ENCODE measurements at places on chromosomes 5 and 9.

DNA sequence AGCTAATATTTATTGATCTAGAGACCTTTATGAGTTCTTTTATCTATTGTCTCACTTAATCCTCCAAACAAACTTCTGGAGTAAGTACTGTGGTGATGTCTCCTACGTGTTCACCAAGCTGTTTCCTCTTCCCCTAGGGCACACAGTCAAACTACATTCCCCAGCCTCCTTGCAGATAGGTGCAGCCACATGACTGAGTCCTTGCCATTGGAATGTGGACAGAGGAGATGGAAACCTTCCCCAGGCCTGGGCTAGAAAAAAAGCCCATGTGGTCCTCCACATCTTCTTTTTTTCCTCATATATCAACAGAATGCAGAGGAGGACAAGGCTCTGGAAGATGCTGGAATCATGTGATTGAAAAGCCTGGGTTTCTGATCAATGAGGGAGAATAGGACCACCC, 88.0 kb downstream of the ANKRD55 start:
- DNase-seq, result peak; percentile 78

DNA sequence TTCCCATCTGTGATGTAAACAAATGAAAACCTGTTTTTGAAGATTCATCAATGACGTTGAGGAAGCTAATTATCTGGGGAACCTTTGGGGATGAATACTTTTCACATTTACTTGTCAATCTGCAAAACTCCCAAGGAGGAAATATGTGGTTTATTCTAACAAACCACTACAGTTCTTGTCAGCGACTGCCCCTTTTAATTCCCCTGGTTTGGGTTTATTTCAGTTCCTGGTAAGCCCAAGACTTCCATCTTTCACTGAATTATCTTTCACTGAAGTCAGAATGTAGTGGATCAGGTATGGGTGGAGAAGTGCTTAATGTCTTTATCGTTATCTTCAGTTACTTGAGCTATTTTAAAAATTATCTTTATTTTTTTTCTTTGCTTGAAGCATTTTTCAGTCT, 40.2 kb downstream of the TLR4 start:
- no peak for DNase-seq

- no peak for DNase-seq
These were observed 28.2 kb upstream of the NR4A3 start for GRCh38 chr9:99793528-99793927.

GRCh38 chr5:1332461-1333001, 12.4 kb downstream of the CLPTM1L start:
- peak; percentile 12 for DNase-seq

DNA sequence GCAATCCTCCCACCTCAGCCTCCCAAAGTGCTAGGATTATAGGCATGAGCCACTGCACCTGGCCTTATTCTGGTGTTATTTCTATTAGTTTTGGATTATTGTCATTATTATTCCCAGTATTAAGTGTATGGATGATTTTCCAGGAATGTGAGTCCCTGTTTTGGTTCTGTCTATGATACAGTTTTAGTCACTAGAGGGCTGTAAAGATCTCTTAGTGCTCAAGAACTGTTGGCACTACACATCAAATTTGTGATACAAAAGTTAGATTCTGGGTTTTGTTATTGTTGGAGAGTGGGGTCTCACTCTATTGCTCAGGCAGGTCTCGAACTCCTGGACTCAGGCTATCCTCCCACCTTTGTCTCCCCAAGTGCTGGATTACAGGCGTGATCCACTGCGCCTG, 12.1 kb downstream of the CCL28 start:
- DNase-seq, result no peak

DNA sequence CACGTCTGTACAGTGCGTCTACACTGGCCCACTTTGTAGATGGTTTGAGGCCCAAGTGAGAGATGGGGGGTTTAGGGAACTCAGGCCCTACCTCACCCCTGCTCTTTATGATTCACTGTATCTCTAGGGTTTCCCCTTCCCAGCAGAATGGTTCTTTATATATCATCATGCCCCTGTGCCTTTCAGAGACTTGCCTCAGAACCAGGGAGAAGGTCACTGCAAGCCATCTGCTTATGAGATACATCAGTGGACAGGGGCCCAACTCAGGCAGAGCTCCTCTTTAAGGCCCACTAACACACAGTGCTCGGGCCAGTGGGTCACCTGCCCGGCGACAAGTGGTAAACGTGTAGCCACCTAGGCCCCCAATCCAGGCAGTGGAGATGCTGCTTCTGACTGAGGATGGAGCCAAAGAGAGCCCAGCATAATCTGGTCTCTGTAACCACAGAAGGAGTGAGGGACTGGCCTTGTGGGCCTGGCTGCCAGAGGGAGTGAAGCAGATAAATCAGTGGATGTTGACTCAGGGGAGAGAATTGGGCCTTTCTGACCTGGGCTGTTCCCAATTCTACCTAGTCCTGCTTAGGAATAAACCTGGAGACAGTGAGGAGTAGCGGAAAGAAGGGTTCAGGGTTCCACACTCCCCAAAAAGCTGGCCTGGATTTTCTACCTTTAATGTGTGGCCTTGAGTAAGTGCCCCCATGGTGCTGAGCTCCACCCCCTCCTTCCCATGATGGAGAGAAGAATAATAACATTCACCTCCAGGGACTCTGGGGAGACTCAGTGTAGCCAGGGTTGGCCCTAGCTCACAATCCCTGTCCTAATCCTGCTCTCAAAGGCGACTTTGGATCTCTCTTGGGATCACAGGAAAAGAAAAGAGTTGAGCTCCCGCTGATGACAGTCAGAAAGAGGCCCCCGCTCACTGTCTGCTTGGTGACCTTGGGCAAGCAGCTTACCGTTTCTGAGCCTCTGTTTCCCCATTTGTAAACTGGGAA, 2.8 kb upstream of the DUSP1 start:
- DNase-seq, result peak; percentile 43

DNA sequence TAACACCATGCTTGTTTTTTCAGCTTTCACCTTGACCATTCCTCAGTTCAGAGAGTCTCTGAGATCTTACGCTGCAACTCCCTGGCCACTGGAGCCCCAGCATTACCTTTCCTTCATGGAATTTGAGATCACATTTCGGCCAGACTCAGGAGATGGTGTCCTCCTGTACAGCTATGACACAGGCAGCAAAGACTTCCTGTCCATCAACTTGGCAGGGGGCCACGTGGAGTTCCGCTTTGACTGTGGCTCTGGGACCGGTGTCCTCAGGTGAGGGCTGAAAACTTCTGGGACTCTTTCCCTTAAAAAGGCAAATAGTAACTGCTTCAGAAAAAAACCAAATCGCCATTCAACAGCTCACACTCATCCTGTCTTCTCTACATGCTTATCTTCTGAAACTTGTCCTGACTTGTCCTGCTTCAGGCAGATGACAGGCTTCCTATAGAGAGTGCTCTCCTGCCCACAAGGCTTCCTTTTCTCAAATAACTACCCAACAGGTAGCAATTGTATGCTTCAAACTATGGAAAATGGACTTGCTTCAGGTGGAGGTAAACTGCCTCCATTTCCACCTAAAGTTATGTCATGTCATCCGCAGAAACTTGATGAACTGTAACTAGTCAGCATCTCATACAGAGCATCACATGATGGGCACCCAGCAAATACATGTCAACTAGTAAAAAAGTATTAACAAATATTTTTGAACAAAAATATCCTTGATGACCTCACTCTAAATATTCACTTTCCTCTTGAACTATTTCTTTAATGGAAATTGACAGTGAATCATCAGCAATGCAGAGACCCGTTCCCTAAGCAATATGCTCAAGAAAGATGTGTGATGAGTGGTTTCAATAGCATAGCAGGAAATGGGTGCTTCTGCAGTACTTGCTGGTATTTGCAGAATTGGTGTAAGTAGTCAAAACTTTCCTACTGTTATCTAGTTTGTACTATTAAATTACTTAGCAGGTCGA, 129.2 kb downstream of the LIFR start:
- no peak for DNase-seq

DNA sequence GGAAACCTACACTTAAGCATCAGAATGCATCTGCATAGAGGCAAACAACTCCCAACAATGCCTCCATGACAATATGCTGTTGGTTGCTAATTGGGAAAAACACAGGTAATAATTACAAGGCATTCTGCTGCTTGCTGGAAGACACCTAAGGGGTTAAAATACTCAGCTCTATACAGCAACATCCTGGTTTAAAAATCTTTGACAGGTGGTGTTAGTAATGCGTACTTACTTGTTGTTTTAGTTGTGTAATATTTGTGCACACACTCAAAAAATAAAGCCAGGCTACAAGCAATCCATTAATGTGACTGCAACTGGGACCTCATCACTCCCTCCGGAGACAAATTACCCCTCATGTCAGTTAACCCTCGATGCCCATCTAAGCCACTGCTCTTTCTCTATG, 126.3 kb upstream of the ELL2 start:
- DNase-seq, result no peak

DNA sequence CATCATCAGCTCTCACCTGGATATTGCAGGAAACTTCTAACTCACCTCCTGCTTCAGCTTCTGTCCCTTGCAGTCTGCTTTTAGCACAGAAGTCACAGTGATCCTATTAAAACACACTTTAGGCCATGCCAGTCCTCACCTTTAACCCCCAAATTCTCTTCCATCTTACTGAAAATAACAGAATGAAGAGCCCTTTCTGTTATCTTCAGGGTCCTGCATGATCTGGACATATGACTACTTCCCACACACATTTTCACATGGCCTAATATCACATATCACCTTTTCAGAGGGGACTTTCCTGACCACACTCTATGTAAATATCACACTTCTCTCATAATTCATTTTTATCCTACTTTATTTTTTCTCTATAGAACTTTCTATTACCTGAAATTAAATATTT, 550.6 kb upstream of the CLINT1 start:
- DNase-seq, result no peak

GRCh38 chr9:78132701-78133058, 101.1 kb upstream of the GNAQ start:
- no peak for DNase-seq

DNA sequence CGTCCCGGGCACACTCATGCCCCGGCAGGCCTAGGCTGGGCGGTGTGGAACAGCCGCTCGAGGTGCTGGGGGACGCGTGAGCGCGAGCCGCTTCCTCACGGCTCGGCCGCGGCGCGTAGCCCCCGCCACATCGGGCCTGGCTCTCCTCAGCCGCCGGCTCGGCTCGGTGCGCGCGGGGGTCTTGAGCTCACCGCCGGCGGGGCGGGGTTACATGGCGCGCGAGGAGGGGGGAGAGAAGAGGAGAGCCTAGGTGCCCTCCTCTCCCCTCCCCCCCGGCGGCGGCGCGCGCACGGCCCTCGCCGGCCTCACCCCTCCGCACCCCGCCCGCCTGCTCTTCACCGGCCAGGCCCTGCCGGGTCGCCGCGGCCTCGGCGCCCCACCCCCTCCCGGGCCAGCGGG, 7.7 kb downstream of the RANBP6 start:
- DNase-seq, result peak; percentile 22

GRCh38 chr9:79655551-79655950, 83.8 kb downstream of the TLE4 start:
- no peak for DNase-seq

DNA sequence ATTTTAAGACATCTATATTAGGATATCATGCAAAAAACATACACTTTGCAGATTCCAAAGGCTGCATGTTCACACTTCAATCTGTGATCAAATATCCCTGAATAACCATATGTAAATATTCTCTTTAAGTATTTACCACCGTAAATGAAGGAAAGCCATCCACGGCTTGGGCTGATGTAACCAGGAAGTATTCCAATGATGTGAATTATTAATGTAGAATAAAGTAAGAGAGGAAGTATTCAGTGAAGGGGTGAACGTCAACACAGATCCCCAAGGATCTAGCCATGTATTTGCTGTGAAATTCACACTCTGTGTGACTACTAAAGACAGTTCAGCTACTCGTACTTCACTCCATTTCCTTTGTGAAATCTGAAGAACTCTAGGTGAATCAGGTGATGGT, 75.2 kb downstream of the CDH6 start:
- DNase-seq, result no peak

GRCh38 chr9:77599492-77599891, 48.6 kb downstream of the GNA14 start:
- no peak for DNase-seq

DNA sequence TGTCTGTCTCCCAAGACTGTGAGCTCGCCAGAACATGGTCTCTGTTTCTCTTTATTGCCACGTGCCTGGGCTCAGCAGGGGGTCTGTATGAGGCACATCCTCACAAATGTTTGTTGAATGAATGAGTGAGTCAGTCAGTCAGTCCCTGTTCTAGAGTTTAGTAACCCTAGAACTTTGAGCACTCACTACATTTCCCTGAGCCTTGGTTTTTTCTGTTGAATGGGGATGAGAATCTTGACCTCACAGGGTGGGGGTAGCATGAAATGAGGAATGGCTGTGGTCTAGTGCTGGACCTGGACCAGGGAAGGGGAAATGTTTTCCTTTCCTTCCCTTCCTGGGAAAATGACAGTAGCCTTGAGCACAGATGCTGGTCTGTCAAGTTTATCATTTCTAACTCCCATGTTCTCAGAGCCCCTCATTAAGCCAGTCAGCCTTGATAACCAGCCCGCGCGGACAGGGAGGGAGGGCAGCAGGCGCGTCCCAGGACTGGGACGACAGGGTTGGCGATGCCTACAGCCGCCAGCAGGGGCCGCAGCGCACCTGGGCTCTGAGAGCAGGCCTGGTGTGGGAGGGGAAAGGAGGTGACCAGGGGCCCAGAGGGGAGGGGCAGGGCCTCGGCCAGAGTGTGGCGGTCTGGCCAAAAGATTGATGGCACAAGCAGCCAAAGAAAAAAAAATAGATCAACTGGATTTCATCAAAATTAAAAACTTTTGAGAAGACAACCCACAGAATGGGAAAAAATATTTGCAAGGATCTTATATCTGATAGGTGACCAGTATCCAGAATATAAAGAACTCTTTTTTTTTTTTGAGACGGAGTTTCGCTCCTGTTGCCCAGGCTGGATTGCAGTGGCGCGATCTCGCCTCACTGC, 24.1 kb upstream of the WNK2 start:
- peak; percentile 92 for DNase-seq

DNA sequence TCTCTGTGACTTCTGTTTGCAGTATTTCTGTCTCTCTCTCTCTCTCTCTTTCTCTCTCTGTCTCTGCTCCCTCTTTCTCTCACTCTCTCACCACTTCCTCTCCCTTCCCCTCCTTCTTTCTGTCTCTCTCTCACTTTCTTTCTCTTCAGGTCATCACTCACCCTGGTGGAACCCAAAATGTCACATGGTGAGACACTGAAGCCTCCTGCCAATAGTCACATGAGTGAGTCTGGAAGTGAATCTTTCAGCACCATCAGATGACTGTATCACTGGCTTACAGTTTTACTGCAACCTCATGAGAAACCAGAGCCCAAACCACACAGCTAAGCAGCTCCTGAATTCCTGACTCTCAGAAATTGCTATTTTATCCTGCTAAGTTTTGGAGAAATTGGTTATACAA, 414.6 kb downstream of the CAAP1 start:
- DNase-seq, result no peak

GRCh38 chr5:146467760-146468159, 20.6 kb downstream of the TCERG1 start:
- no peak for DNase-seq

GRCh38 chr5:2874099-2874498, 122.6 kb upstream of the IRX2 start:
- no peak for DNase-seq

All from trophoblast cell (in vitro differentiated cells and primary cell).